ENCODE measurements at places on chromosomes 7 and 10.
A peak's percentile ranks its signal among the peaks of the same experiment; 100 is the strongest.

DNA sequence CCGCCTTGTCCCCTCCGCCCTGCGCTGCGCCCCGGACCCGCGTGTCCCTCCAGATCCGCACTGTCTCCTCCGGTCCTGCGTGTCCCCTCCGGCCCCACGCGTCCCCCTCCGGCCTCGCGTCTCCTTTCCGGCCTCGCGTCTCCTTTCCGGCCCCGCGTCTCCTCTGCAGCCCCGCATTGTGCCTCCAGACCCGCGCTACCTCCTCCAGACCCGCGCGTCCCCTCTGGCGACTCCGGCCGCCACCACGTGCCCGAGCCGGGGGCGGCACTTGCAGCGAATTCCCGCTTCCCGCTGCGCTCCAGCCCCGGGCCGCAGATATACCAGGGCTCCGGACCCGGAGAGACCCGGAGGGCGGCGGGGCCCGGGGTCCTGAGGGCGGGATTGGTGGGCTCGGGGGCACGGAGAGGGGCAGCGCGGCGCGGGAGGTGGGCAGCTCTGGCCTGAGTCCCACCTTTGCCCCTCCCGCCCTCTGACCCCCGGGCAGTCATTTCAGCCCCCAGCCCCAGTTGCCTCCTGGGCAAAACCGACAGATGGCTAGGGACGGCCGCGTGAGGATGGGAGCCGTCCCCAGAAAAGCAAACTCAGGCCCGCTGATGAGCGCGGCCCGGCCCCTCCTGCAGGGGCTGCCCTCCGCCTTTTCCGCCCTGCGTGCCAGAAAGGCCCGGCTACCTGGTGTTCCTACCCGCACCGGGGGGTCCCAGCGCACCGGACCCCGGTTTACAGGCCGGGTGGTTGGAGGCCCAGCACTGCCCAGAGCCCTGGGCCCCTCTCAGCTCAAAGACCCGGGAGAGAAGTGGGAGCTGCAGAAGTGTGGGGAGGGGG is 56.5 kb downstream of the RBM17 start:
- H3K36me3 ChIP-seq = no peaks in the 10 kb centered on the region
- H3K27ac ChIP-seq = peak overlapping the region; percentile 94

DNA sequence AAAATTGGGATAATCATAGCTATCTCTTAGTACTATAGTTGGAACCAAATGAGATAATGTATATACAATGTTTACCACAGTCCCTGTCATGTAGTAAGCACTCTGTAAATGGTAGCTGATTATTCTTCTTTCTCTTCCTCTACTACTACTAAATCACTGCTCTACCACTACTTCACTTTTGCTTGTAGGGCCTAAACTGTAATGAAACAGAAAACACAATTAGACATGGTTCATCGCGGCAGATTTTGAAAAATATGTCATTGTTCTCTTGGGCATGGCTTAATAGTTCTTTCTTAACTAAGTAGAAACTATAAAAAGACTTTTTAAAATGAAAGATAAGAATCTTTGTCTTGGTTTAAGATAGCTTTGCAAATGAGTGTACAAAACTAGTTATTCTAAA is 34.9 kb downstream of the R3HCC1L start:
- no peak overlapping the region for H3K4me3 ChIP-seq
- no peak overlapping the region for H3K27ac ChIP-seq
- DNase-seq = no peak
- H3K27me3 ChIP-seq = no peaks in the 10 kb centered on the region
- H3K36me3 ChIP-seq = peaks cover 24% of the 10 kb centered on the region

DNA sequence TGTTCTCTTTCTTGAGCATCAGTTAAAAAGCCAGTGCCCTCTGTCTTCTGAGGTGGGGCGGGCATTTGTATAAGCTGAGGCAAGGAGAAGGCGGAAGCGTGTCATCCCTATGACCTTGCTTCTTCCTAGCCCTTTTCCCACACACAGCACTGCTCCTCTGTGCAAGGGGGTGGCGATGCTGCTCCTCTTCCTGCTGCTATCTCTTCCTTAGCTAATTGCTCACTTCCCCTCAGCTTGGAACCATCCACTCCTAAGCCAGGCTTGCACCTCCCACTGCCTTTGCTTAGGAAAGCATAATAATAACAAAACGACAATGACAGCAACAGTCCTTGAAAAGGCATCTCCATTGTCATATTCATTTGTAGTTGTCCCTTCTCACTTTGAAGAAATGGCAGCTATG is 366.9 kb downstream of the PHTF2 start:
- H3K4me3 ChIP-seq = no peak overlapping the region
- DNase-seq = no peak
- no peaks in the 10 kb centered on the region for H3K4me1 ChIP-seq
- H3K36me3 ChIP-seq = no peaks in the 10 kb centered on the region
- no peaks in the 10 kb centered on the region for H3K27me3 ChIP-seq

- peaks cover 26% of the 10 kb centered on the region for H3K4me1 ChIP-seq
- no peaks in the 10 kb centered on the region for H3K36me3 ChIP-seq
- no peak overlapping the region for H3K27ac ChIP-seq
Observed at GRCh38 chr7:74289659-74290552, 699 bp downstream of the CLIP2 start.

DNA sequence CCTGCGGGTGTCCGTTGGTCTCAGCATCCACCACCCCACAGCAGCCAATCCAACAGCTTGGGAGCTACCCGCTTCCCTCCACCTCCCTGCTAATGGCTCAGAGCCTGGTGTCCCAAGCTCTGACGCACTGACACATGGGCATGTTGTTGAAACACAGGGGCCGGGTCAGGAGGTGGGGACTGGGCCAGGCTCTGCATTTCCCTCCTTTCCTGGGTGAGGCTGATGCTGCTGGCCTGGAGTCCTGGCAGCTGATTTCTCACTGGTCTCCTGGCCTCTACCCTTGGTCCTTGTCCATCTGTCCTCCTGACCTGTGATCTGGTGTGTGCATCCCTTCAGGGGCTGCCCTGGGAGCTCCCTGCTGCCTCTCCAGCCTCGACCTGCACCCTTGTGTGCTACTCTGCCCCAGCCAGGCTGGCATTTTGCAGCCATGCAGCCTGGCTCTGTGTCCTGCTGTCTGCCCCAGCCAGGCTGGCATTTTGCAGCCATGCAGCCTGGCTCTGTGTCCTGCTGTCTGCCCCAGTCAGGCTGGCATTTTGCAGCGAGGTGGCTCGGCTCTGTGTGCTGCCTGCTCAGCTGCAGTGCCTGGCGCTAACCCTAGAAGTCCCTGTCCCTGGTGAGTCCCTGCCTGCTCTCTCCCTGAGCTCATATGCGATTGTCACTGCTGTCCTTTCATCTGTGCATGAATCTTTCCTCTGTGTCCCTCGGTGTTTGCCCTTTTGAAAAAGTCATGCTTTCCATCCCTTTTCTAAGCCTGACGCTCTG is 14.0 kb downstream of the AMZ1 start:
- peaks cover 18% of the 10 kb centered on the region for H3K4me1 ChIP-seq
- no peak overlapping the region for H3K4me3 ChIP-seq
- peaks cover 33% of the 10 kb centered on the region for H3K27me3 ChIP-seq
- DNase-seq = no peak
- H3K36me3 ChIP-seq = no peaks in the 10 kb centered on the region
- H3K27ac ChIP-seq = no peak overlapping the region

DNA sequence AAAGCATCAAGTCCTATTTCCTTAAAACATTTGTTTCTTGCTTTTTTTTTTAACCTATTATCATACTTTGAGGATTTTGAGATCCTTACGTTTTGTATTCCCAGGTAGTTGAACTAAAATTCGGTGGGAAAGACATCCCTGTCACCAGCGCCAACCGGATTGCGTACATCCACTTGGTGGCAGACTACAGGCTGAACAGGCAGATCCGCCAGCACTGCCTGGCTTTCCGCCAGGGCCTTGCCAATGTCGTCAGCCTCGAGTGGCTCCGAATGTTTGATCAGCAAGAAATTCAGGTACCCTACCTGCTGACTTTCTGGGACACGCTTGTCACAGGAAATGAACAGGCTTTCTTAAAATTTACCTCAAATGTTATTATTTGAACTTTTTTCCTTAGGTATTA is 83.0 kb upstream of the DNAJB6 start:
- DNase-seq = no peak
- H3K27ac ChIP-seq = no peak overlapping the region
- H3K4me3 ChIP-seq = no peak overlapping the region
- no peaks in the 10 kb centered on the region for H3K36me3 ChIP-seq
- no peaks in the 10 kb centered on the region for H3K4me1 ChIP-seq
- H3K27me3 ChIP-seq = no peaks in the 10 kb centered on the region

DNA sequence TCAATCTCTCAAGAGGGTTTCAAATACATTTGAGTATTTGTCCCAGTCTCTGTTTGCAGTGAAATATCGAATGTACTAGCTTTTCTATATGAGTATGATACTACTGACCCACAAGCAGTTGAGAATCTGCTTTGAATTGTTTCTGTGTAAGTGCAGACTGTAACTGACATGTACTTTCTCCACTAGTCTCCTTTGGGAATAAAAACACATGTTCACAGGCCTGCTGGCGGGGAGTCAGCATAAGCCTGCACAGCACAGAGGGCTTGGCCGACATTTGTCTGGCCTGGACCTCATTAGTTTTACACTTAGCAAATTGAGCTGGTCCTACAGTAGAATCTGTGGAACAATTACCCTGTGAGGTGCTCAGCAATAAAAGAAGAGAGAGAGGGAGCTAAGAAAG is 72.6 kb downstream of the ITGB8 start:
- no peak overlapping the region for H3K27ac ChIP-seq
- DNase-seq = no peak
- no peak overlapping the region for H3K4me3 ChIP-seq
- no peaks in the 10 kb centered on the region for H3K27me3 ChIP-seq

DNA sequence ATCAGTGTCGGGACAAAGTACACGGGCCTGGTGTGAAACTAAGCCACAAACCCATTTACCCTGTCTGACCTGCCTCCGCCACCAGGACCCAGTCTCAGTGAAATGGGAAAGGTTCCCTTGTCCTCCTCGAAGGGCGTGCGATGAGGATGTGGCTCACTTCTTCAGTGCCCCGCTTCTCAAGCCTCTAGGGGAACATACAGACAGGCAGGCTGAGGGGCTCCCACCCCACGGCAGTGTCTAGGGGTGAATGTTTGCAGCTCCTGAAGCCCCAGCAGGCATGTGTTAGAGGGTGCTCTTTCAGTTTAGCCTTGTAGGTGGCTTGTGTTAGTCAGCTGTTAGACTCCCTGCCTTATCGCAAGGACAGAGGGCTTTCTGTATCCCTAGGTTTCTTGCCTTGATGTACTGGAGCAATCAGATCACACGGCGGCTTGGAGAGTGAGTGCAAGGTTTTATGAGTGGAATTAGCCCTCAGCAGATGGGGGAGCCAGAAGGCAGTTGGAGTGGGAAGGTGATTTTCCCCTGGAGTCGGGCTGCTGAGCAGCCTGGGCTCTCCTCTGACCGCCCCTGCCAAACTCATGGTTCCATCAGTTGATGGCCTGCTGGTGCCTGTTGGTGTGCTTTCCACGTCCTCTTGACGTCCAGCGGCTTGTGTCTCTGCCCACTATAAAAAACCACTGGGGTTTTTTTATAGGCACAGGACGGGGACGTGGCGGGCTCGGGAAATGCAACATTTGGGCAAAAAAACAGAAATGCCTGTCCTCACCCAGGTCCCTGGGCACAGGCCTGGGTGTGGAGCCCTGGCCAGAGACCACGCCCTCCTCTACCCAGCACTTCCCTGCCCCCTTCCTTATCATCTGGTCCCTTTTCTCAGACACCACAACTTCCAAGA is 759 bp downstream of the NUDT1 start:
- H3K4me1 ChIP-seq = peaks cover 31% of the 10 kb centered on the region
- H3K36me3 ChIP-seq = no peaks in the 10 kb centered on the region
- peak overlapping the region; percentile 94 for H3K27ac ChIP-seq
- H3K27me3 ChIP-seq = no peaks in the 10 kb centered on the region

DNA sequence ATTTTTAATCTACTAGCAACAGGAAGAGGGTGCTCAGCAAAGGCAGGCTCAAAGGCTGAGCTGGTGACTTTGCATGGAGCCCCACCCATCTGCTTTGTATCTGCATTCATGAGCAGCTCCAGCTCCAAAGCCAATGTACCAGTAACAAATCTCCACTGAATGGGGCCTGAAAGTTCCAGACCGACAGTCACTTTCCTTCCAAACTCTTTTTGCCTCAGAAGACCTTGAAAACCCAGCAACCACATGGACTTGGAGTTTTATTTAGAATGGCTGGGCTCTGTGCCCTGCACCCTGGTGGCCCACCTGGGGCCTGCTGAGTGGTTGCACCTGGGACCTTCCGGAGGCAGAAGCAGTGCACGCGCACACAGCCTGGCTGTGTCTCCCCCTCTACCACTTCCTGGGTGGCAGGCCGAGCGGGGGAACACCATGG is 195.0 kb upstream of the PLXNA4 start:
- H3K4me3 ChIP-seq = no peak overlapping the region
- H3K4me1 ChIP-seq = no peaks in the 10 kb centered on the region
- H3K27me3 ChIP-seq = no peaks in the 10 kb centered on the region

DNA sequence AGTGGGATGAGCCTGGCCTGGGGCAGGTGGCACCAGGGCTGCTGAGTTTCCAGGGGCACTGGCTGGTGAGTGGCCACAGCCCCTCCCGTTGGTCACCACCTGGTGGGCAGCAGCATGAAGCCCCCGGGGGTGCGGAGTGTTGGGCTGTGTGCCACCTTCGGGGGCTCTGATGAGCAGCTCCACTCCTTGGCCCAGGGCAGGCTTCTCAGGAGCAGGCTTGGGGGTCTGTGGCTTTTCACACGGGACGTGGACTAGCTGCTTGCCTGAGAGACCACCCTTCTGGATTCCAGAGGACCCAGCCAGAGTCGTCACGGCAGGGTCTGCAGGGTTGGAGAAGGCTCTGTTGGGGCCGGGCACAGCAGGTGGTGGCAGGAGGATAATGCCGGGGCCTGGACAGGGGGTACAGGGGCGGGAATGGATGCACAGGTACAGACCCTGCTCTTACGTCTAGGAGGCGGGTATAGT is 193.1 kb downstream of the ADARB2 start:
- DNase-seq = no peak
- peak overlapping the region; percentile 51 for H3K27ac ChIP-seq

GRCh38 chr7:121546632-121547543 is 150.8 kb upstream of the FAM3C start:
- no peak overlapping the region for H3K4me3 ChIP-seq
- no peaks in the 10 kb centered on the region for H3K4me1 ChIP-seq
- no peak overlapping the region for H3K27ac ChIP-seq

DNA sequence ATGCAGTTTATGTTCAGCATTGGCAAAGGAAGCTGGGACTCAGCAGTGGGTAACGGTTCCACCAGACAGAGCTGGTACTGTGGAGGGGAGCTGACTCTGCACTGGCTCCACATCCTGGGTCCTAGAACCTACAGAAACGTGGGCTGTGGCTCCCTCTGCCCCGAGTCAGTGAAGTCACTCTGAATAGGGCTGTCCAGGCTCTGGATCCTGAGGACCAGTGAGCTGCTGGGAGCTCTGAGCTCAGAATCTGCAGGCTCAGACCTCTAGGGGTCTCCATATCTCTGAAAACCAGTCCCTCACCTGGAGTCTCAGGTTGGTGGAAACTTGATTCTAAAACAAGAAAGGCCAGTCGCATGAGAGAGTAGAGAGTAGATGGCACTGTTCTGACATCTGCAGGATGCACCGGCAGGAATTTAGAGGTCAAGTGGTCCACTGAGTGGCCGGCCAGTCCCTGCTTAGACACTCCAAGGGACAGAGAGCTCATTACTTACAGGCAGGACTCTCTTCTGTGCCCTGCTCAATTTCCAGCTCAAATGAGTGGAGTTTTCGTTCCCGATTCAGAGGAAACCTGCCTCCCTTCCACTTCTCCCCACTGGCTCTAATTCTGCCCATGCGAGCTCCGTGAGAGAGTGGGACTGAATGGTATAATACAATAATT is 18.6 kb downstream of the NPFFR1 start:
- no peaks in the 10 kb centered on the region for H3K4me1 ChIP-seq
- H3K27ac ChIP-seq = no peak overlapping the region
- peaks cover 21% of the 10 kb centered on the region for H3K36me3 ChIP-seq
- H3K4me3 ChIP-seq = no peak overlapping the region
- H3K27me3 ChIP-seq = peaks cover 19% of the 10 kb centered on the region
